Endodermal cell (in vitro differentiated cells): ENCODE measurements at places on chromosomes 11 and 22. TPM values are rescaled to one million over a fixed set of nuclear protein-coding genes. Genes with fewer than 3 reads are reported as not detected.
A peak's percentile ranks its signal among the peaks of the same experiment; 100 is the strongest.

The LRRC74B gene
- 0.12 TPM in 1 of 3 replicates, not detected in the others for total RNA-seq

The AGBL2 gene
- total RNA-seq, result 6.4 to 8.7 TPM (median 6.6 TPM) in 3 replicates

The OR5AL1 gene
- not detected in 3 replicates for total RNA-seq

The RCOR2 gene
- 48.7 to 211 TPM (median 51.4 TPM) in 3 replicates for total RNA-seq

The IGLL5 gene
- not detected in 2 replicates for total RNA-seq

The MRGPRX4 gene
- total RNA-seq, result not detected in 2 replicates

The CABP7 gene
- total RNA-seq, result not detected in 3 replicates

The UBQLN3 gene
- total RNA-seq, result not detected in 2 replicates

The TMEM132A gene
- 114 and 135 TPM in 2 replicates for total RNA-seq

The HSPB2 gene
- 0.33 TPM in 1 of 3 replicates, not detected in the others for total RNA-seq

The CLMP gene
- total RNA-seq, result 69.2 and 94.4 TPM in 2 replicates

The MMP20 gene
- total RNA-seq, result not detected in 2 replicates

GRCh38 chr22:25666308-25666707, 75.7 kb upstream of the MYO18B start:
- DNase-seq, result no peak

- DNase-seq, result no peak
These were observed 909.7 kb upstream of the TENM4 start for GRCh38 chr11:80350541-80350940.

GRCh38 chr11:18384157-18384641, 10.2 kb upstream of the LDHA start:
- DNase-seq, result peak; percentile 54

DNA sequence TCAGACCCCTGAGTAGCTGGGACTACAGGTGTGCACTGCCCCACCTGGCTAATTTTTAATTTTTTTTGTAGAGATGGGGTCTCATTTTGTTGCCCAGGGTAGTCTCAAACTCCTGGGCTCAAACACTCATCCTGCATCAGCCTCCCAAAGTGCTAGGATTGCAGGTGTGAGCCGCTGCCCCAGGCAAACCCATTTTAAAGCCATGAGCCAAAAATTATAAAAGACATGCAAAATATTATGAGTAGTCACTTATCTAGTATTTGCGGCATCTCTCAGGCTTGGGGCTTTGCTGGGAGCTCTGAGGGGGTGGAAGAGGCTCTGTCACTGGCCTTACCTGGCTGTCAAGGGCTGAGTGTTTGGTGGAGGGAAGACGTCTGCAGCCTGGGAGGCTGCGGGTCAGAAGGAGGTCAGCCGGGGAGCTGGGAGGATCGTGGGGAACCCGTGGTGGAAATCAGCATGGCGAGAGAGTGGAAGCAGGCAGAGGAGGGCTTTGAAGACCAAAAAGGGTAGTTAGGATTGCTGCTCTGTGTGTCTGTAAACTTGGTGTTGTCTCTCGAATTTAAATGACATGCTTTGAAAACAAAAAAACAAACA, 69.1 kb upstream of the PARVG start:
- no peak for DNase-seq

DNA sequence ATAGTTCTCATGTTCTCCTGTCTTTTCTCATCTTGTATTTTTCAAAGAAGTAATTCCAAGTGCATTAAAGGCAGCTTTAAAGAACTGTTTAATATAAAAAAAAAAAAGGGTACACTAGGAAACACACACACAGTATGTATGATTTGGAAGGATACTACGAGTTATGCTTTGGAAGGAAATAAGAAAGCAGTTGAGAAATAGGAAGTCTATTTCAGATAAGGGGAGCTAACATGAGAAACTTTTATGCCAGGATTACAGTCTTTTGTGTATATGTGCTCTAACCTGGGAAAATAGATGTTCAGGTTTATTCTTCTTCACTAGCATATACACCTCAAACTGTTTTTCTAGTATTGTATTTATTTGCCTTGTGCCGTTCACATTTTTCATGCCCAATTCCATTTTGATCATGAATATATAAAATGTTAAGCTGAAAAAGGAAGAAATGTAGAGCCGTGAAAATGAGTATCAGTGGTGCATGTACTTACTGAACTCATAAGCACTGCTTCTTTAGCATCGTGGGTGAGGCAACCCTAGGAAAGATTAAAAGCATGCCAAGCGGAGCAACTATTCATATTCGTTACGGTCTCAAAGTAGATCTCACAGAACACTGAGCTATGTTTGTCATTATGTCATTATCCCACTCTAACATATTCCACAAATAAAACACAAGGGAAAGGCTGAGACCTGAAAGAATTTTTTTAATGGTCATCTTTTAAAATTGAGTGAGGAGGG, 59.6 kb downstream of the GUCY1A2 start:
- DNase-seq, result no peak

GRCh38 chr11:7376386-7376785, 108.9 kb upstream of the OLFML1 start:
- DNase-seq, result no peak

GRCh38 chr22:40594924-40595323, 41.6 kb downstream of the MRTFA start:
- DNase-seq, result no peak

GRCh38 chr22:35330258-35330861, 30.7 kb downstream of the TOM1 start:
- DNase-seq, result no peak

GRCh38 chr11:61923166-61924063, 6.0 kb upstream of the RAB3IL1 start:
- DNase-seq, result peak; percentile 81

GRCh38 chr22:32680895-32681294, 120.6 kb upstream of the TIMP3 start:
- DNase-seq, result no peak

DNA sequence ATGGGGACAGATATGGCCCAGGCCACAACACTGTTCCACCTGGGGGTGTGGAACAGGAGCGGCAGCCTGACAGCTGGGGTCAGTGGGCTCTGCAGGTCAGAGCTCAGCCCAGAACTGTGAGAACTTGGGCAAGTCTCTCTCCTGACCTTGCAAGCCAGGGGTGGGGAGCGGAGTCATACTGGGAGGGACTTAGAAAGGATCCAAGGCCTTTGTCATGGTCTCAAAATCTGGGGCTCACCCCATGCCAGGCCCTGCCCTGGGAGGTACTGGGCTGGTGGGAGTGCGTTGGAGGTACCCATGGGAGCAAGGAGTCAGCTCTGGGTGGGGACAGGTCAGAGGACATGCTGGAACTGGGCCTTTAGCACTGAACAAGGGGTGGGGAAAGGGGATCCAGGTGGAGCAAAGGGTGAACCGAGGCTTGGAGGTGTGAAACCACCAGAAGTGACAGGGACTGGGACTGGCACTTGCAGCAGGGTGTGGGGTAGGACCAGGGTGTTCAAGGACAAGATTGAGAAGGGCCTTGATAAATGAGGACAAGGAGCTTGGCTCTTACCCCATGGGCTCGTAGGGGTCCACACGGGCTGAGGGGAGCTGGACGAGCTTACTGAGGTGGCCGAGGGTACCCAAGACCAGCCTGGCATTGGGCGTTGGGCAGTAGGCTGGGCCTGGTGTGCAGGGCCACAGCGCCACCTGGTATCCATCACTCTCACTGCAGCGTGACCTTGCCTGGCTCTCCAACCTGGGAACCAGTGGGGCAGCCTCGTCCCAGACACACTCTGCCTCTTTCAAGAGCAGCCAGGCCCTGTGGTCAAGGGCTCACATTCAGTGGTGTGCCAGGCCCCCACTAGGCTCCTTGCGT, 7.4 kb upstream of the PMM1 start:
- DNase-seq, result peak; percentile 91

GRCh38 chr22:46110215-46110614, 40.1 kb upstream of the PPARA start:
- DNase-seq, result peak; percentile 91

DNA sequence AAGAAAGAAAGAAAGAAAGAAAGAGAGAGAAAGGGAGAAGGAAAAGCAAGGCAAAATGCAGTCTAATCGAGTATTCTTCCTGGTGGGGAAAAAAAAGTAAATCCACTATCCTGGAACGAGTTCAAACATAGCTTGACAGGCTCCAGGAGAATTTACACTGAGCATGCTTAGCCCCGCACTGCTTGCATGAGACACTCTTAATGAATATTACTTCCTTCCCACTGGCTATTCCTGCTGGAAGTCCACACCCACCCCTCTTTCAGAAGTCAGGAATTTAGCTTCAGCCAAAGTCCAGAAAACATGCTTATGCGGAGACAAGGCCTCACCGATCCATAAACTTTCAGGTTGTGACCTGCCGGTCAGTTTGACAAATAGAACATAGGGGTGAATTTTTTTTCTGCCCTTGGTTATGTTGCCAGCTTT, 251.8 kb upstream of the BLID start:
- no peak for DNase-seq

DNA sequence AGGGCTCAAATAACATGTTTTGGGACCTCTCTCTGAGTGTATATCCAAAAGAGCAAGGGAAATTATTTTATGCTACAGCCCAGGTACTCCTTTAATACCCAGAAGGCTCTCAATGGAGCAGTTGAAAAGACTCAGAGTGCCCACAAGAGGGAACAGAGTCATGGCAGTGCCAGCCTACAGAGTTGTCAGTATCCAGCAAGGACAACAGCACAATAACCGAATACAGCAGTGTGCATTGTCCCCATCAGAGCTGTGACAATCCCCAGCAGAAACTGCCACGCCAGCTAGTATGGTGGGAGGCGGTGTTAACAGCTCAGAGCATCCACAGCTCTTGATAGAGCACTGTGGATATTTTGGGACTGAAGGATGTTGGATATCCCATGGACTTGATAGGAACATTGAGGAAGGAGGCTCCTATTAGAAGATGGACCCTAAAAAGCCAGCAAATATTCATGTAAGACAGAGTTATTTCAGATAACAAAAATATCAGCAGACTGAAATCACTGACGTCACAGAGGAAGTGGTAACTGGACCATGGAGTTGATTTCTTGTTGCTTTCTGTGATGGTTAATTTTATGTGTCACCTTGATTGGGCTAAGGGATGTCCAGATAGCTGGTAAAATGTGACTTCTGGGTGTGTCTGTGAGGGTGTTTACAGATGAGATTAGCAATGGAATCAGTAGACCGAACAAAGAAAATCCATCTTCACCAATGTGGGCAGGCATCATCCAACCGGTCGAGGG, 17.7 kb upstream of the PAFAH1B2 start:
- DNase-seq, result no peak

DNA sequence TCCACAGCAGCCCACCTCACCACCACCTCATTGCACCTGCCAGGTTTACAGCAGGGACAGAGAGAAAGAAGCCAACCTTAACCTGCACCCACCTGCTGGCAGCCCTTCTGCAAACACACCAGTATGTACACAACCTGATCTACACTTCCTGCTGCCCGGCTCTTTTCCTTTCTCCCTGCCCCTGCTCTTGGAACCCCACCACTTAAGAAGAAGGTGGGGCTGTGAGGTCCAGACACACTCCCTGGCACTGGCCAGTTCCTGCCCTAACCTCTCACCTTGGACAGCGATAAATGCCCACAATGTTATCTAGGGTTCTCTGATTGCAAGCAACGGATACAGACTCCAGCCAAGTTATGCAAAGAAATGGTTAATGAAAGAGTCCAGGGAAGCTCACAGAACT, 10.8 kb upstream of the SLC35C1 start:
- DNase-seq, result no peak

DNA sequence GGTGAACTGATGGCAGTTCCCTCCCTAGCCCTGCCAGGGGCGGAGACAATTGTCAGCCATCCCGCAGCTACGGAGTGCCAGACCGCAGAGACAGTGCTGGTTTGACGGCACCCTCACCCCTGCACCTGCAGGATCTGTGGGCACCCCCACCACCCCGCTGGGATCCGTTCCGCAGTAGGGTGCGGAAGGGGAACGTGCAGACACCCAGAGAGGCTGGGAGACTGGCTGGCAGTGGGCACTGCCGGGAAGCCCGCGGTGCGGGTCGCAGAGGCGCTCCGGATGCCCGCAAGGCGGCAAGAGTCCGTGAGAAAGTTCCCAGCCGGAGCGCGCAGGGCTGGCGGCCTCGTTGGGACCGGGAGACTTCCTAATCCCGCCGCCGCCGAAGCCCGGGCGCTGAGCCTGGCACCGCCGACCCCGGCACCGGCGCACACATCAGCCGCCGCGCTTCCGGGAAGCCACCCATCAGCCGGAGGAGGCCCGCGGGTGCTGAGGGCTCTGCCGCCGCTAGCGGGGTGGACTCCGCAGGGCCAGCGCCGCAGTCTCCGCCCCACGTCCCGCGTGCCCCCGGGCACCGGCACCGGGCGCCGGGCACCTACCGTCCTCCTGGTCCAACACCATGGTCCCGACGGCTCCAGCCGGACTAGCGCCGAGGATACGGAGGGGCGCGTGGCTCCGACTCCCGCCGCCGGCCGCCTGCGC, 4.3 kb upstream of the LMO1 start:
- peak; percentile 70 for DNase-seq

GRCh38 chr11:86717817-86718501, 45.5 kb upstream of the ME3 start:
- DNase-seq, result no peak

DNA sequence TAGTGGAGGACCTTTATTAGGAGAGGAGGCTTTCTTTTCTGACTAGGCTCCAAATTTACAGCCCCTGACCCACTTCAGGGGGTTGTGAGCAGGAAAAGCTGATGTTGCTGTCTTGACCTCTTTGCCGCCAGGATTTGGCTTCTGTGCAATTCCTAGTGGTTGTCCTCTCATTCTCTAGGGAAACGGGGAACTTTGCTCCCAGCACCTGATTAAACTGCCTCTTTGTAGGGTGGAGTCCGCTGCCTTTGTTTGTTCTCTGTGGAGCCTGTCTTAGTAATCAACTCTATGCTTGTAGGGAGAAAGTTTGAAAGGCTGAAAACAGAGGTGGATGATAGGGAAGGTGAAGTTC, 16.3 kb downstream of the CTNND1 start:
- DNase-seq, result peak; percentile 63

DNA sequence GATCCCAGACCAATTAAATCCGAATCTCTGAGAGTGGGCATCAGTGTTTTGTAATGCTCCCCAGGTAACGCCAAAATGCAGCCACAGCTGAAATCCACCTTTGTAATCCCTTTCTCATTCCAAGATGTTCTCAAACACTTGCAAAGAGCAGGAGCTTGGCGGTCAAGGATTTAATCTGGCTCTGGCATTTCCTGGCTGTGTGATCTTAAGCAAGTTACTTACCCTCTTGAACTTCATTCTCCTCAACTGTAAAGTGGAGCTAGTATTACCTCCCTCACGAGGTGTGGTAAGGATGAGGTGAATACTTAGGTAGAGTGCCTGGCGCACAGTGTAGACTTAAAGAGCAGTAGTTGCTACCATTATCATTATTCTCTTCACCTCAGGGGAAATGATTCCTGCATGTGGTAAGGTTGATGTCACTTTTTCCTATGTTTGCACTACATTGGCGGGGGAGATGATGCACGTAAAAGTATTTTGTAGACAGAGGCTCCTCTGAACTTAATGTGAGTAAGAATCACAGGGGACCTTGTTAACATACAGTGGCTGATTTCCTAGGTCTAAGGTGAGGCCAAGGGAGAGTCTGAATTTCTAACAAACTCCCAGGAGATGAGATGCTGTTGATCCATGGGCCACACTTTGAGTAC, 210.4 kb upstream of the PITPNB start:
- peak; percentile 71 for DNase-seq

GRCh38 chr22:36831717-36832116, 14.9 kb upstream of the PVALB start:
- DNase-seq, result no peak
